ENCODE measurements at places on chromosomes 6 and 20.
A peak's percentile ranks its signal among the peaks of the same experiment; 100 is the strongest.

DNA sequence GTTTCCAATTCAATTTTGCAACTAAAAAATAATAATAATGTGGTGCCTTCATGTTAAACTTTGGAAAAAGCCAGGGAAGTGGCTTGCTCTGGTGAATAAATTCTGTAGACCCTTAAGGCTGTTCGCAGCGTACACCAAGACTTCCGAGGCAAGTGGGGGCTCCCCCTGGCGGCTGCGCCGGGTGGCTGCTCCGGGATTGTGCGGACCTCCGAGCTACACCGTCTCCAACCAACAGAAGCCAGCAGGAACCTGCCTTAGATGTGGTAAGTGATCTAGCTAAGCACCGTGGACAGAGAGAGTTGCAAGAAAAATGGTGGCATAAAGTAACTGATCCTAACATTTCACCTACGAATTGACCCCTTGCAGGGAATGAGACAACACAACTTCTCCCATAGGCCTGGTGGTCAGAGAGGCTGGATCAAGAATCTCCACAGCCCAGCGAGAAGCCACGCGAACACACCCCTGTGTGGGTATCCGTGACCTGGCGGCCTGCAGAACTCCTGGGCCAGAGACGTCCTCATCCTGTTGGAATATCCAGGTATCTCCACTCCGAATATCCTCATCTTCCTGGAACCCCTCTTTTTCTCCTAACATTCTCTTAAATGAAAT lies 69.6 kb downstream of the TBXT start:
- no peak for DNase-seq

- no peak for DNase-seq
These were observed 147.5 kb upstream of the TSHZ2 start for GRCh38 chr20:52824494-52825216.

- DNase-seq: no peak
These were observed 323.6 kb downstream of the CD83 start for GRCh38 chr6:14440940-14441781.

- DNase-seq: no peak
These were observed 192.5 kb upstream of the PLCB4 start for GRCh38 chr20:8876366-8876765.

DNA sequence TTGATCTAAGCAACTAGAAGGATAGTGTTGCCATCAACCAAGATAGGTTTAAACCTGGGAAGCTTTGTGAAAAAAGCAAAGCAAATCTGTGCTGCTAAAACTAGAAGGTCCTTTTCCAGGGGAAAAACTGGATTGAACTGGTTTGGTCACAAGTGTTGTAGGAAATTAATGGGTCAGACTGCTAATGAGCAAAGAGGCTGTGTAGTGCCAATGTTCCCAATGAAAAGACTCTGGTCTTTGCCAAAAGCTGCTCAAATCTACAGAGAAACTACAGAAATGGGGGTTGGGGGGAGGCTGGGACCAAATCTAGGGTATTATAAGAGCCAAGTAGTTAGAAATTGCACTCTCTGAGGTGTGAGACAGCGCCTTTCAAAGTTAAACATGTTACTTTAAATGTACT lies 85.0 kb downstream of the PLCG1 start:
- no peak for DNase-seq

GRCh38 chr20:46296526-46297250 lies 11.6 kb downstream of the CDH22 start:
- no peak for DNase-seq

GRCh38 chr6:132446141-132446854 lies 45.0 kb upstream of the MOXD1 start:
- no peak for DNase-seq

DNA sequence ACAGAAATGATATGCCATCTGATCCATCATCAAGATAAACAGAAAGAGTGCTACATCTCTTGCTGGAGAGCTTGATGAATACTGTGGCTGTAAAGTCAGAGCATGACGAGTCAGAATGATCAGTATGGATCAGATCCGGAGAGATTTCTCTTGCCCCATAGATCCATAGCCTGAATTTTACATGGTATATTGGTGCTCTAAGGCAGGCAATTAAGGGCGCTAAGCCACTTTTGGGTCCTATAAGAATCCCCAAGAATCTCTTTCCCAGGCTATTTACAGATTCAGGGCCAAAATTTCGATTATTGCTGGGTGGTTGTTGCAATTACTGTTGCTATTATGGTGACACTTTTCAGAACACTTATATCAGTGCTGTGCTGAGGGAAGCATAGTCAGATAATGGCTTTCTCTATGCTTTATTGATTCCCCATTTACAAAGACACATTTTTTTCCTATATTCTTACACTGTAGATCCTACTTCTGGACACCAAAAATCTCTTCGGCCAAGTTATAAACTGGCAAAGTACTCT lies 94.4 kb downstream of the ADGRB3 start:
- DNase-seq: no peak

GRCh38 chr6:1255636-1256365 lies 56.1 kb upstream of the FOXQ1 start:
- no peak for DNase-seq

DNA sequence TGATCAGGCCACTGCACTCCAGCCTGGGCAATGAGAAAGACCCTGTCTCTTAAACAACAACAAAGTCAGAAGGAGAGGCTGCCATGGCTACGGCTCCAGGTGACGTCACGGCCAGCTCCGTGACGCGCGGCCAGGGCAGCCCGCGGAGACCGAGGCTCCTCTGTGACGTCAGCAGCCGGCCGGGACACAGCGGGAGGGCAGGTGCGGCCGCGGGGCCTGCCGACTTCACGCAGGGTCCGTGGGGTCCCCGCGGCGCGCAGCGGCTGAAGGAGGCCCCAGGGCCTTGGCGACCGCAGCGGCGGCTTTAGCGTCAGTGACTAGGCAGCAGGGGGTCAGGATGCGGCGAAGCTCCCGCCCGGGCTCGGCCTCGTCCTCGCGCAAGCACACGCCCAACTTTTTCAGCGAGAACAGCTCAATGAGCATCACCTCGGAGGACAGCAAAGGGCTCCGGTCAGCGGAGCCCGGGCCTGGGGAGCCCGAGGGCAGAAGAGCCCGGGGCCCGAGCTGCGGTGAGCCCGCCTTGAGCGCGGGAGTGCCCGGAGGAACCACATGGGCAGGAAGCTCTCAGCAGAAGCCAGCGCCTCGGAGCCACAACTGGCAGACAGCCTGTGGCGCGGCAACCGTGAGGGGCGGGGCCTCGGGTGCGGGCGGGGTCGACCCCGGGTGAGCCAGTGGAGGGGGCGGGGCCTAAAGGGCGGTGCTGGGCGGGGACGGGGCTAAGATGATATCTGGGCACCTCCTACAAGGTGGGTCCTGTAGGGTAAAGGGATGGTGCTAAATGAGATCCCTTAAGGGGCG lies at the start of gene SPAG4:
Gene SPAG4 (plus strand): TSS at position 163 of the 798 bp plus-strand sequence. CDS start 175 bp downstream, at position 338.
- peak; percentile 98 for DNase-seq

DNA sequence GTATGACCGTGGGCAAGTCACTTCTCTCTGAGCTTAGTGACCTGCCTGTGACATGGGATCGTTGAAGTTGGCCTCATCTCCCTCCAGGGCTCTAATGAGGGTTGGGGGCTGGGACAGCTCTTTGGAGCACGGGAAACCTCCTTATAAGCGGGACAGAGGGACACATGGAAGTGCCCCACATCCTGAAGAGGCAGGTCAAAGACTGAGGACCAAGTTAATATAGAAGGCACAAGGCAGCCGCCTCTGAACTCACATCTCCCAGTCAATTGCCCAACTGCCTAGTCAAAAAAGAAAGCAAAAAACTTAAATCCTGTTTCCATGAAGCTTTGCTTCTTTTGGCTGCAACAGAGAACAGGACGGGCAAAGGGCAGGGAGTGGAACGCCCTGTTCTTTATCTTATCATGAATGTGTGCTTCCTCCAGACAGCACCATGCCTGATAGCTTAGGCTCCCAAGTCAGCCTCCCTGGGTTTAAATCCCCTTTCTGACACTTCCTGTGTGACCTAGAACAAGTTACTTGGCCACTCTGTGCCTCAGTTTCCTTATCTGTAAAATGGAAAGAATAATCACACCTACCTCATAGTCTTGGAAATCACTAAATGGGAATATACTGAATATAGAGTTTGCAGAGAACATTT lies 27.1 kb downstream of the LBP start:
- no peak for DNase-seq

GRCh38 chr20:8589956-8590355 lies 457.9 kb downstream of the PLCB1 start:
- DNase-seq: no peak

GRCh38 chr6:90610751-90611542 lies 24.1 kb upstream of the MAP3K7 start:
- no peak for DNase-seq

GRCh38 chr6:108897371-108897770 lies 49.1 kb downstream of the ARMC2 start:
- peak; percentile 64 for DNase-seq

- DNase-seq: no peak
These were observed 312.1 kb upstream of the MAN1A1 start for GRCh38 chr6:119661628-119662027.

DNA sequence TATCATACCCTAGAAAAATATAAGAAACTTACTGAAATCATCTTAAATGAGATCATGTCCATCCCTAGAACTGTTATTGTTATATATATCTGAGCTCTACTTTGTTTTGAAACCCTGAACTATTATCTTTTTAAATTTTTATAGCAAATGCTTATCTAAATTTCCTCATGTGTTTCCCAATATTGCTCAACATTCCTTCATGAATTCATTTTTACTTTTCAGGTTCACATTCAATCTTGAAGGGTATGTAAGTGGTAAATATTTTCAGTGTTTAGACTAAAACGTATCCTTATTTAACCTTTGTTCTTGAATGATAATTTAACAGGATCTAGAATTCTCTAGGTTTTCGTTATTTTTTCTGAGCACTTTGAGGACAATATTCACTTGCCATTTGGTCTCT lies 23.9 kb downstream of the PDE7B start:
- DNase-seq: no peak

DNA sequence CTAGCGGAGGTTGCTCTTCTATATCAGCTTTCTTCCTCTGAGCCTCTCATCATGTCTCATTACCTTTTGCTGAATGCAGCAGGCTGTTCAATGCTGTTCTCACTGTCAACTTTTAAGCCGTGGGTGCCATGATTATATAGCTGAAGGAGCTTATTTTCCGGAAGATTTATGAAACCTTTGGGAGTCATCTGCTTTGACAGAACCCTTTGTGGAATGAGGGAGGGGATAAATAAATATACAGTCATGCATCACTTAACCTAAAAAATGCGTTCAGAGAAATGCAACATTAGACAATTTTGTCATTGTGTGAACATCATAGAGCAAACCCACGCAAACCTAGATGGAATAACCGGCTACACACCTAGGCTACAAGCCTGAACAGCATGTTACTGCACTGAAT lies 102.2 kb upstream of the AKAP12 start:
- DNase-seq: no peak

Measured in hematopoietic multipotent progenitor cell treated with erythropoietin and hydrocortisone succinate and interleukin-3 and kit ligand, for 17 days (in vitro differentiated cells).